Sciatic nerve (tissue), 2 donors: ENCODE measurements at places on chromosomes 7 and 10. TPM values are rescaled to one million over a fixed set of nuclear protein-coding genes. Genes with fewer than 3 reads are reported as not detected.

Gene HUS1
- total RNA-seq, result 39.7 TPM

Gene JAKMIP3
- 1.1 TPM for total RNA-seq

Gene PAX4
- total RNA-seq, result not detected

Gene GIMAP1
- 8.5 TPM for total RNA-seq

Gene SLC29A4
- 8.8 TPM for total RNA-seq

Gene CYP2C8
- 0.49 TPM for total RNA-seq

Gene UCMA
- not detected for total RNA-seq

Gene STOX1
- 0.27 TPM for total RNA-seq

Gene OIT3
- total RNA-seq, result not detected

Gene CCDC6
- 36.2 TPM for total RNA-seq

Gene AOC1
- not detected for total RNA-seq

Gene SCART1
- total RNA-seq, result 4.7 TPM

Gene AVL9
- total RNA-seq, result 31.5 TPM

Gene PHYHIPL
- 0.40 TPM for total RNA-seq

Gene FAM25C
- not detected for total RNA-seq

Gene GJD4
- total RNA-seq, result not detected

Gene GDF2
- total RNA-seq, result not detected

Gene TSPAN13
- 30.7 TPM for total RNA-seq

Gene TLX1
- not detected for total RNA-seq

Gene HPSE2
- 1.7 TPM for total RNA-seq

Gene TAC1
- total RNA-seq, result 5.9 TPM

Gene EIF3B
- 93.6 TPM for total RNA-seq

Gene SPDYE8
- not detected for total RNA-seq

Gene ZNF248
- 22.3 TPM for total RNA-seq

Gene GRM3
- total RNA-seq, result not detected

Gene PIP
- total RNA-seq, result not detected

Gene MAP3K8
- total RNA-seq, result 85.2 TPM

Gene CPA5
- total RNA-seq, result not detected

Gene STEAP4
- total RNA-seq, result 189 TPM

Gene GNAT3
- not detected for total RNA-seq

Gene FRAT1
- 4.1 TPM for total RNA-seq

Gene VSTM4
- total RNA-seq, result 16.4 TPM

Gene CPEB3
- total RNA-seq, result 6.2 TPM

Gene CYP3A7
- total RNA-seq, result not detected

Gene NRAP
- not detected for total RNA-seq

Gene LIPF
- not detected for total RNA-seq

Gene ERVW-1
- total RNA-seq, result 0.22 TPM

Gene EN2
- not detected for total RNA-seq

Gene PTPRZ1
- total RNA-seq, result 8.8 TPM

Gene IDI2
- total RNA-seq, result not detected

Gene CALCR
- total RNA-seq, result 0.62 TPM

Gene DMBT1
- not detected for total RNA-seq

Gene C7orf33
- total RNA-seq, result not detected

Gene ASB13
- 18.9 TPM for total RNA-seq

Gene TFPI2
- total RNA-seq, result 4.1 TPM

Gene SLC26A5
- total RNA-seq, result 0.71 TPM

Gene CFAP69
- total RNA-seq, result 36.1 TPM

Gene ELFN1
- total RNA-seq, result 2.4 TPM

Gene MSANTD7
- total RNA-seq, result 7.8 TPM

Gene TLL2
- total RNA-seq, result 1.2 TPM

Gene CRYGN
- 3.9 TPM for total RNA-seq

Gene RTKN2
- 0.22 TPM for total RNA-seq
